ENCODE measurements at places on chromosomes 1 and 21.

- no peak for DNase-seq
Observed at GRCh38 chr1:229440851-229441537, 7.1 kb upstream of the ACTA1 start.

DNA sequence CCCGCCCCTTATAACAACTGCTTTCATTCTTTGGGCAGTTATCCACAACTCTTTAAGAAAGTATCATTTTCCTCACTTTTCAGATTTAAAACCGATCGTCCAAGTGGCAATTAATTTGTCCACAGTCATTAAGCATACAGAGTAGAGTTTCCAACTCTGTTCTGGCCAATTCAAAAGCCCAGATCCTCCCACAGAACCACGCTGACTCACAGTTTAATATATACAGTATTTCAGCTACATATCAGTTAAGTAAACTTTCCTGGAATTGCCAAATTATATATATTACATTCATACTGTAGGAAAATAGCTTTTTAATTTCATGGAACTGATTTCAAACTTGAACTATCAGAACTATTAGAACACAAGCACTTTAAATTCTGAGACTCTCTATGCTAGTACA is 163.8 kb upstream of the ESRRG start:
- no peak for DNase-seq

DNA sequence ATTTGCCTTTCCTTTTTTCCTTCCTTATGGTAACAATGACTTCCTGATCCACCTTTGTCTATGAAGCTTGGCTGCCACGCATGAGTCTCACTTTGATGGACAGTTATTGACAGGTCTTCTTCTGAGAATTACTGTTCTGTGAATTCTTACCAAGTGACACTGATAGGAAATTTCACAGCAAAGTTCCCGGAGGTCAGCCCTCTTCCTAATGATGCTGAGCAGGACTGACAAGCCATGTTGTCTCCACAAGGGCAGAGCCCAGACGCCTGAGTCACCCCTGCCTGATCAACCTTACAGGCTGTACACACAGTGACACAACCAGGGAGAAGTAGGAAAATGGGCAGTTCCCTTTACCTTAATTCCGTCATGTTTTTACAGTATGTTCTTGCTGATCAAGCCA is 44.2 kb downstream of the ZC3H11B start:
- DNase-seq: no peak

GRCh38 chr21:41147979-41148355 is 20.0 kb upstream of the BACE2 start:
- peak; percentile 4 for DNase-seq

GRCh38 chr1:10649517-10650201 is 146.8 kb downstream of the CASZ1 start:
- DNase-seq: no peak

- DNase-seq: no peak
Observed at GRCh38 chr21:31847761-31848160, 25.1 kb upstream of the HUNK start.

- DNase-seq: no peak
Observed at GRCh38 chr1:35178874-35179380, 14.0 kb downstream of the SFPQ start.

DNA sequence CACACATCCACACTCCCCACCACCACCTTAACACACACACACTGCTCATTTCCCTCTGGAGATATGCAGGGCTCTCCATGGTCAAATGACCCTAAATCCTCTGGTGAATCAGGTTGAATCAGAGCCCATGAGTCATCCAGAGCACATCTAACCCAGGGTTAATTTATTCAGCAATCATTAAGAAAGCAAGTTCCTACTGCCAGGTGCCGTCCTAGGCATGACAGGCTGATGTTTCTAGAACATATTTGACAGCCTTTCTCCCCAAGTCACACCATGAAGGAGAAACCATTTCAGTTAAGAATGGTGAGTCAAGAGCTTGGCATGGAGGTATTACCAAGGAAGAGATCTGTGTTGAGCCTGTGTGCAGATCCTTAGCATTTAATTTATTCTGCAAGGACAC is 194.3 kb upstream of the CAMK1G start:
- no peak for DNase-seq

DNA sequence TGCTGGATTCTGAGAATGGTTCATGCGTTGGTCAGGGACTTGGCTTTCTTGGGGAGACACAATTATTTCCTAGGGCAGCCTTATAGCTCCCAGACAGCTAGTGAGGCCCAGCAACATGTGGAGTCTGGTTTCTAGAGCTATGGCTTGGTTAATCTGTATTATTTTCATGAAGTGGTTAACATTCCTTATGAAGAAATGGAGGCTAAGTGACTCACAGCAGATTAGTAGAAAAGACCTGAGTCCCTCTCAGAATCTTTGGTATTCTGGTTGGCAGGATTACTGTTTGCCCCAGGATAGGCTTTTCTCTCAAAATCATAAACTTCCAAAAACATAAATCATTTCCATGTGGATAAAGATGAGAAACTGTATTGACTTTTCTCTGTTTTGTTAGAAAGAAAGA is 42.3 kb downstream of the DUSP10 start:
- no peak for DNase-seq

DNA sequence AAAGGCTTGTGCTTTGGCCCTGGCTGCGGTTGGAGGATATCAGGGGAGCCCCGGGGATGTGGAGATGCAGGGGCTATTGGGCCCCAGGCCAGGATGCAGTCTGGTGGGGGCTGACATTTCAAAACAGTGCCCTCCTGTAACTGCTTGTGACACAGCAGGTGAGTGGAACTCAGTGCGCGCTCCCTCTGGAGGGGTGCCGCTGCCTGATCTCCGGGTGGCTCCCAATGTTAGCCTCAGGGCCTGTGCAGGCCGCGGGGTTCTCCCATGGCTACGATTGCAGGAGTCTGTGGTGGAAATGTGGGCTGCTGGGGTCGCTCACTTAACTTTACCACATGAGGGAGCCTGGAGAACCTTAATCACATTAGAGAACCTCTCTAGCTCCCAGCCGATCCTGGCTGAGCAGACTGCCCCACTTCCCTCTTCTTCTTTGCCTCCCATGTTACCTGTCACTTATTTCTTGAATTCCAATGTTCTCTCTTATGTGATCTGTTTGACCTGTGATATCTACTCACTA is 163.2 kb downstream of the FMN2 start:
- no peak for DNase-seq

DNA sequence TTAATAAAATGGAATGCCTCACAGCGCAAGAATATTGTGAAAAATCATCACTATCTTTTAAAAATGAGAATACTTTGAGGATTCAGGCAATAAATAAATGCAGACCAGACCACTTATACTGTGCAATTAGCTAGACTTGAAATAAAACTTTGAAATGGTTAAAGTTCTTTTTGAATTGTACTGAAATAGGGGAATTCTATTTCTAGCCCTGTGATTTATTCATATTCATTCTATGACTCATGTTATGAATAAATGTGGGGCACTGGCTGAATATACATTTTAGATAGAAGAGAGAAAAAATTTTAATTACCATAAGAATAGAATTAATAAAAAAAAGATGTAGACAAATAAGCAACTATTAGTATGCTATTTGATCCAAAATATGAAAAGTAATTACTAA is 16.4 kb upstream of the USP25 start:
- DNase-seq: no peak

- DNase-seq: no peak
Observed at GRCh38 chr1:30748098-30748698, 9.4 kb downstream of the LAPTM5 start.

GRCh38 chr1:19639999-19640362 is 4.1 kb upstream of the NBL1 start:
- DNase-seq: no peak

All from left forelimb (tissue), 1 donor.